Endodermal cell (in vitro differentiated cells): ENCODE measurements at places on chromosomes 16 and 17. TPM values are rescaled to one million over a fixed set of nuclear protein-coding genes. Genes with fewer than 3 reads are reported as not detected.

DNA sequence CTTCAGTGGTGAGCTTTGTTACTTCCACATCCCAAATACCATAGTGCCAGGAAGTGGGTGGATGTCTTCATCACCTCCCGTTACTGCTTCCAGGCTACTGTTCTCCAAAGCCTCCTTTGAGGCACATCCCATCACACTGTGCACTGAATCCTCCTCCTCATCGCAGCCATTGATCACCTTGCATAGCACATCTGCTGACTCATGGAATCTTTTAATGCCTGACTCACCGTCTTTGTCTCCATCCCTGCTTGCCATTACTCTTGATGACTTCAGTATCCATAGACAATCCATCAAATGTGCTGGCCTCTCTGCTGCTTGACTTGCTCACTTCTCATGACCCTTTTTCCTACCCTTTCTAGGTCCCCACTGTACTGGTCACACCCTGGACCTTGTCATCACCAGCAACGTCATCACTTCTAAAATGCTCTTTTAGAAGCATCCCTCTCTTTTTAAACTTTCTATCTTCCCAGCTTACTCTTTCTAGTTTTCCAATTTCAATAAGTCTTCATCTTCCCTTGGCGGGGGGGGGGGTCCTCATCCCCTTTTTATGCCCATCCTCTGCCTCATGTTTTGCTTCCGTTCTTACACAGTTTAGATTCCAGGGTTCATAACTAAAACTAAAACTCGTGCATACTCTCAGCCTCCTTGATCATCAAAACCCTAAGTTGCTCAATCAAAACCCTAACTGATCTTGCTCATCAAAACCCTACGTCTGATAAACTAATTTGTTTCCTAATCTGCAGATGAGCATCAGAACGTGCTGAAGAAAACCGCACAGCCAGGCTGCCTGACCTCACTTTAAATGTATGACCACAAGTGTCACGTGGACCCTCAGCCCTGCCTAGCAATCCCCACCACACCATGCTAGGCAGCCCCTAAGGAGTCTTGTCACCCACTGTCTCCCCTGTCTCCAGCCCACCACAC, 289.7 kb upstream of the ZFHX3 start:
- no peak for DNase-seq

DNA sequence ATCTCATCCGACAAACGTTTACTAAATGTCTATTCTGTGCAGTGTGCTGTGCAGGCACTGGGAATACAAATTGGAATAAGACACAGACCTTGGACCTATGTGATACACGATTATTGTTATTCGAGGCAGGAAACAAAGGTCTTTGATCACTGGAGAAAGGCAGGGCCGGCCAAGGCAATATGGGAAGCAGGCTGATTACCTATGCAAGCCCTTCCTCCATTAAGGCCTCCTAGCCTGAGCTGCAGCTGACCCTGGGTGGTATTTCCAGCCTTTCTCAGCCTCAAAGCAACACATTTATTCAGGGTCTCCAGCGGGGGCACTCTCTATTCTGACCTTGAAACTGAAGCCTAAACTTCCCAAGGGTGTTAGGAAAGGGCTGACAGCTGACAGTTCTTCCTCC, 13.4 kb downstream of the ST6GALNAC1 start:
- peak; percentile 72 for DNase-seq

GRCh38 chr16:87410530-87410929, 18.4 kb downstream of the MAP1LC3B start:
- peak; percentile 32 for DNase-seq

DNA sequence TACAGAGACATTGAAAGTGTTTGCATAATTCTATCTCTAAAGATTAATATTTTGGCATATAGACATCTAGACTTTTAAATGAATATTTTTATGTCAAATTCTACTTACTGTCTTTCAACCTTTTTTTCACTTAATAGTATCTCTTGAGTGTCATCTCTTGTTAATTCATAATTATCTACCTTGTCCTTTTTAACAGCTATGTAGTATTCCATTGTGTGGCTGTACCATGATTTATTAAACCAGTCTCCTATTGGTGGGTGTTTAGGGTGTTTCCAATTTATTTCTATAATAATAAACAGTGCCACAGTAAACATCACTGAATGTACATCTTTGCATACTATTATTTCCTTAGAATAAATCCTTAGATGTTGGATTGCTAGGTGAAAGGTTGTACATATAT, 16.3 kb upstream of the RNF222 start:
- no peak for DNase-seq

GRCh38 chr17:15262291-15263205, 2.6 kb downstream of the PMP22 start:
- peak; percentile 87 for DNase-seq

DNA sequence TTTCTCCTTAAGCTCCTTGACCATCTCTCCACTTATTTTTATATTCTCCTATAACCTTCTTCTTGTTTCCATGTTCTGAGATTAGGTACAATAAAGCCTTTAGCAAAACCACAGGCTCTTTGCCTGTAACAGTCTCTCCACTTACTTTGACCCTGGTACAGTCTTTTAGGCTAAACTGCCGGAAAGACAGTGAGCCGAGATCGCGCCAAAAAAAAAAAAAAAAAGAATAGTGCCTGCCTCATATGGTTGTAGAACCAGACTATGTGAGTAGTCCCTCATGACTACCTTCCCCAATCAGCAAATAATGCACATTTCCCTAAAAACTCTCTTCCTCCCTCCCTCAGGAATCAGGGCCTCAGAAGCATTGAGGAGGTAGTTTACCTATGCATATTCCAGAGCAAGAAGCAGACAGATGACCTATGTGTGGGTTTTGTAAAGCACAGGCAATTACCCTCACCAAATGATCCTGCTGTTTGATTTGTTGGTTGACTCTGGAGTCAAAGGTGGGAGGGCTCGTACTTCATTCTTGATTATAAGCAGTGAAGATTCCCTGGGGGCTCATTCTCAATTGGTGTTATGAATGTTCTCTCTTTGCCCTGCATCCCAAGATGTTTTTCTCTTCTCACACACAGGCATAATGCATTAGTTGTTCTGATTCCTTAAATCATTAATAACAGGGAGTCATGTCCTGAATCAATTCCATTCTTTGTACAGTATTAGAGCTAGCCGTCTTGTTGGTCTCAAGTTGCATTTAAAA, 8.9 kb upstream of the NME1 start:
- DNase-seq: peak; percentile 58

DNA sequence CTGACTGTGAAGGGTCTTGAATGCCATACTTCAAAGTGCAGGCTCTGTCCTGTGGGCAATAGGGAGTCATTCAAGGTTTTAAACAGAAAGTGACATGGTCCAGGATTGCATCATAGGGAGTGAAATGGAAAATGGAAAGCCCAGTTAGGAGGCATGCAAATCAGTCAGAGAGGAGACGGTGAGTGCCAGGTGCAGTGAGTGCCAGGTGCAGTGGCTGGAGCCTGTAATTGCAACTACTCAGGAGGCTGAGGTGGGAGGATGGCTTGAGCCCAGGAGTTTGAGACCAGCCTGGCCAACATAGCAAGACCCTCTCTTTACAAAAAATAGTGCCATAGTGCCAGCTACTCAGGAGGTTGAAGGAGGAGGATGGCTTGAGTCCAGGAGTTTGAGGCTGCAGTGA, 35.2 kb upstream of the SIAH1 start:
- DNase-seq: no peak

DNA sequence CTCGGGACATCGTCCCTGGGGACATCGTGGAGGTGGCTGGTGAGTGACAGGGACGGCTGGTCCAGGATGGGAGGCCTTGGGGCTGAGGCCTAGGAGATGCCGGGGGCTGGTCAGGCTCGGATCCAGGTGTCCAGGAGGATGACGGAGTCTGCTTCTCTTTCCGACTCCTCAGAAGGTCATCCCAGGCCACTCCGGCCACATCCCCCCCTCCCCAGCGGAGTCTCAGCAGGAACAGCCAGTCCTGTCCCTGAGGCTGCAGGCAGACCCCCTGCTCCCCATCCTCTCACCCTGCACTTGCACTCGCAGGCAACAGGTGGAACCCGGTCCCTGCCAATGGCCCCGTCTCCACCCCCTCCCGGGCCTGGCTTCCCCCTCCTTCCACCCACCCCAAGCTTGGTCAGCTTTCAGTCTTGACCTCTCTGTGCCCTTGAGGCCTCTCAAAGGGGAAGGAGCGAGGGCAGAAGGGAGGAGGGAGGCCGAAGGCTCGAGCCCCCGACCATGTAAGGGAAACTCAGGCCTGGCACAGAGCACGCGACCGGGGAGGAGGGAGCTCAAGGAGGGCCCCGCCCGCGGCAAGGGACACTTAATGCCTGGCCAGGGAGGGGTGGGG, 4.4 kb downstream of the ATP2A1 start:
- peak; percentile 70 for DNase-seq

GRCh38 chr16:57343221-57343620, 15.4 kb upstream of the CCL22 start:
- DNase-seq: no peak

DNA sequence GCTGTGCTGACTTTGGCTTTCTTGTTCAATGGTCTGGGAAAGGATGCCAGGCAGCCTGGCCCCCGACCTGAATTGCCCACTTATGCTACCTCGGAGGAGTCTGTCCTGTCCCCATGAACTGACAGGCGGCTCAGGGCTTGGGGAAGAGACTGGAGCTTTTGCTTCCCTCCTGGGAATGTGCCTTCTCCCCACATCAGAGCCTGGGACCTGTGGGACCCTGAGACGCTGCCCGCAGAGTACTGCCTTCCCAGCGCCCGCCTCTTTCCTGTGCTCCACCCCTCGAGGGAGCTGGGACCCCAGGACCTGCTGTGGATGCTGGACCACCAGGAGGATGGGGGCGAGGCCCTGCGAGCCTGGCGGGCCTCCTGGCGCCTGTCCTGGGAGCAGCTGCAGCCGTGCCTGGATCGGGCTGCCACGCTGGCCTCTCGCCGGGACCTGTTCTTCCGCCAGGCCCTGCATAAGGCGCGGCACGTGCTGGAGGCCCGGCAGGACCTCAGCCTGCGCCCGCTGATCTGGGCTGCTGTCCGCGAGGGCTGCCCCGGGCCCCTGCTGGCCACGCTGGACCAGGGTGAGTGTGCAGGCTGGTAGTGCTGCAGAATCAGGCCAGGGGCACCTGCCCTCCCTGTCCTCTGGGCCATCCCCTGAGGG, 18.5 kb downstream of the FCSK start:
- peak; percentile 54 for DNase-seq

- DNase-seq: no peak
Measured at GRCh38 chr16:71631776-71632175, 5.8 kb downstream of the MARVELD3 start.

DNA sequence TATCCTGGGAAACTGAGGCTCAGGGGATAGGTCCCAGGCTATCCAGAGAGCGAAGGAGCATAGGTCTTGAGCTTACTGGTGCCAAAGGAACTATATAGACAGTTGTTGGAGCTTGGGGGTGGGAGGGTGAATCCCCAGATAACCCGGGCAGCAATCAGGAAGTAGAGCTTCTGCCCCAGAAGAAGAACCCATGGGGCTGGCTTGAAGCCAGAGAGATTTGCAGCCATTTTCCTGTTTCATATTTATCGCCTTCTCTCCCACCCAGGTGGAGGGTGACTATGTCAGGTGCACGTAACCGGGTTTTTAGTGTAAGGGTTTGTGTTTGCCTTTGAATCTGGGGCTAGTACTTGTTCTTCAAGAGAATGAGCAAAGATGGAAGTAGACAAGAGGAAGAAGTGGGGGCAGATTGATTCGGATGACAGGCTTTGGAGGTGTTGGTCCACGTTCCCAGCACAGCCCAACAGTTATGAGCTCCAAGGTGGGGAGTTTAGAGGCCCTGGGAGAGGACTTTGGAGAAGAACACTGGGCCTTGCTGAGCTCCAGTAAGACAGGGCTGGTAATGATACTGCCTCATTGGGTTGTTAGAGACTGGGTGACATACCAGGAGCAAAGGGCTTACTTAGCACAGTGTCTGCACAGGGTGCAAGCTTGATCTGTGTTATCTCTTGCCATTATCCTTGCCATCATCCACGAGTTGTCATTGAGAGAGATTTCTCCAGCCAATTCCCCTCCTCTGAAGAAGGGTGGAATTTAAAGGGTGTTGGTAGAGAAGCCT, 145.6 kb downstream of the CCDC182 start:
- DNase-seq: no peak

- DNase-seq: peak; percentile 74
Measured at GRCh38 chr16:16780588-16780987, 401.6 kb downstream of the NPIPA7 start.

- DNase-seq: no peak
Measured at GRCh38 chr17:79459846-79460245, 151.0 kb downstream of the RBFOX3 start.

DNA sequence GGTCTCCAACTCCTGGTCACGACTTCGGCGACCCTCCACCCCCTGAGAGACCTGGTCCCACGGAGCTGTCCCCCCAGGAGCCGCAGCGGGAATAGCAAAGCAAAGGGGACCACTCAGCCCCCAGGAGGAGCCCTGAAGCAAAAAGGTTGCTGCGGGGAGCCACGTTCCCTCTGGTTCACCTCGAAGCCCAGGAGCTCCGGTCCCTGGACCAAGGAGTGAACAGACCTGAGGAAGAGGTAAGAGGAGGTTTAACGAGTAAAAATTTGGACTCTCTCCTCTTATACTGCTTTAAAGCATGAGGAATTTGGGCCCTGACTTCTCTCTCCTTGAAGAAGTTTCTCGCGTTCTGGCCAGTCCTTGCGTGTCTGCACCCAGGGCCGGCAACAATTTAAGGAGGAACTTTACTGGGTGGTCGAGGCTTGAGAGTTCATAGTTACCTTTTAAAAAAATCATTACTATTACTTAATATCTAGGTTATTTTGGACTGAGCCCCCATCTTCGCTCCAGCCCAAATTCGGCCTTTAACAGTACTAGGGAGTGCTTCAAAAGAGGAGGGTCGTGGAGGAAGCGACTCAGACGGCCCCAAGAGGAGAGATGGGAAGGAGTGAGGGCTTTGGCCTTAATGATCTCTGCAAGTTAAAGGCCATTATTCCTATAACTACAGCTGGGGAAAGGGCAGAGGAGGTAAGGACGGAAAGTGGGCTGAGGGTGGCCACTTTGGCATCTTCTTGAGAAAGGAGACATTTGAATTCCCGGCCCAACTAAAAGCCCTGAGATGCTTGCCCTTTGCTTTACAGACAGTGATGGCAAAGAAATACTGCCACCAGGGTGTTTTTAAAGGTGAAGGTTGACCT, 16.9 kb upstream of the HOXB9 start:
- DNase-seq: peak; percentile 49

GRCh38 chr16:30144917-30145316, 21.9 kb upstream of the MAPK3 start:
- DNase-seq: no peak

DNA sequence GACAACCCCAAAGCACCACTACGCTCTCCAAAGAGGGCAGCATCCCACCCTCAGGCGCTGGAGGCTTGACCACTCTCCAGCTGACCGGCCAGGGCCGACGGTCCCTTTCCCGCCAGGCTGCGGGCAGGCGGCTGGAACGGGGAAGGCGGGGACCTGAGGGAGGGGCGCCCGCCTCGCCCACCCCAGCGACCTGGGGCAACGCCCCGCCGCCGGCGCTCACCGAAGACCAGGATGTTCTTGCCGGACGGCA, 431 bp downstream of the DYNC1LI2 start:
- DNase-seq: no peak

GRCh38 chr17:66944351-66945146, 20.0 kb upstream of the CACNG4 start:
- DNase-seq: peak; percentile 71

- no peak for DNase-seq
Measured at GRCh38 chr16:77955127-77955526, 67.2 kb upstream of the CLEC3A start.

The ACSF2 gene
- 46.3 to 76.5 TPM (median 66.3 TPM) in 3 replicates for total RNA-seq

The MYL4 gene
- total RNA-seq: 15.5 to 19.5 TPM (median 17.0 TPM) in 3 replicates

The USP22 gene
- total RNA-seq: 379 to 412 TPM (median 406 TPM) in 3 replicates

The SPATA20 gene
- 37.4 and 40.4 TPM in 2 replicates for total RNA-seq

The FBXW10 gene
- not detected in 3 replicates for total RNA-seq

The C16orf86 gene
- 3.2 and 3.6 TPM in 2 replicates for total RNA-seq

The CBFA2T3 gene
- 0.97 to 1.9 TPM (median 1.0 TPM) in 3 replicates for total RNA-seq

The ADAP2 gene
- total RNA-seq: 1.8 to 2.5 TPM (median 1.9 TPM) in 3 replicates

The HSPB9 gene
- total RNA-seq: 0.22 to 0.23 TPM in 2 of 3 replicates, not detected in the other

The CDYL2 gene
- 8.0 to 9.9 TPM (median 8.6 TPM) in 3 replicates for total RNA-seq

The PMFBP1 gene
- total RNA-seq: 1.7 and 2.1 TPM in 2 replicates
